ENCODE measurements at places on chromosomes 5 and 9.

GRCh38 chr5:66239034-66239433 is 94.9 kb downstream of the SREK1 start:
- no peak for DNase-seq

GRCh38 chr5:1032551-1033027 is 24.0 kb downstream of the NKD2 start:
- DNase-seq, result no peak

DNA sequence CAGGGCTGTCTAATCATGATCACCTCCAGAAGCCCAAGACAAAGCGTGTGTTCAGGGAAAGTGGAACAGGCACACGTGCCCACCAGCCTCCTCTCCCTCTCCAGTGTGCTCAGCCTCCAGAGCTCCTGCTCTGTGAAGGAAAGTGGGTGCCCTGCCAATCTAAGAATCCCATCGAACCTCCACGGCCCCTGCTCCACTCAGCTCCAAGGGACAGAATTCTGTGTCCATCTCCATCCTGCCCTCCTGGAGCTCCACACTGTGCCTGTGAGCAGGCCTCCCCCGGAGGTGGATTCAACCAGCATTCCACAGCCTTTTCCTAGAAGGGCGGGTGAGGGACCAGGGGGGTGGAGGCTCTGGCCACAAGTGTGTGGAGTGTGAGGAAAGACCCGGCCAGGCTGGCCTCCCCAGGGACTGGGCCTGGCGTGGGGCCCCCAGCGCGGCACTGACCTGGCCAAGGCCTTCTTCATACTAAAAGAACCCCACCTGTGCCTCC is 6.0 kb downstream of the EEIG1 start:
- DNase-seq, result no peak

GRCh38 chr5:61738446-61738845 is 406.4 kb downstream of the ZSWIM6 start:
- no peak for DNase-seq

- DNase-seq, result no peak
Measured at GRCh38 chr9:89023740-89024139, 32.5 kb downstream of the S1PR3 start.

DNA sequence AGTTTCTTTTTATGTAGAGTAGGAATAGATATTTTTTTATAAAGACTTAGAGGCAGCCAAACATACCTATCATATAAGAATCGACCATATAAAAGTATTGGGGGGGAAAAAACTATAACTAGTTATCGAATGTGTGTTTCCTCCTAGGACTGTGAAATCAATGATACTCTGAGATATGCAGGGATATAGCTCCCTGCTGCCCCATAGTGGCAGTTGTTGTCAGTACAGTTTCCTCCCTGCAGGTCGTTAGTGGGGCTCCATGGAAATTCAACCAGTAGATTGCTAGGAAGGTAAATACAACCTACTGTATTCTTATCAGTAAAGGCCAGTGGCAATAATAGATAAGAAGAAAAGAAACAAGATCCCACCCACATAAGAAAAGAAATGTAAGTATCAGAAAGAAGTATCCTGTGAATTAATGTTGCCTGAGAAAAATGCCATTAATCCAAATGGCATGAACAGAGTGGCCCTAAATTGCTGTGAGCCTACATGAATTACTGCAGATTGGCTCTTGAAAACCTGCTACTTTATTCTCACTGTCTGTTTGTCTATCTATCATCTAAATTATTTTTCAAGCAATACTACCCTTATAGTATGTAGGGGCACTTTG is 136.9 kb upstream of the FBN2 start:
- DNase-seq, result no peak

DNA sequence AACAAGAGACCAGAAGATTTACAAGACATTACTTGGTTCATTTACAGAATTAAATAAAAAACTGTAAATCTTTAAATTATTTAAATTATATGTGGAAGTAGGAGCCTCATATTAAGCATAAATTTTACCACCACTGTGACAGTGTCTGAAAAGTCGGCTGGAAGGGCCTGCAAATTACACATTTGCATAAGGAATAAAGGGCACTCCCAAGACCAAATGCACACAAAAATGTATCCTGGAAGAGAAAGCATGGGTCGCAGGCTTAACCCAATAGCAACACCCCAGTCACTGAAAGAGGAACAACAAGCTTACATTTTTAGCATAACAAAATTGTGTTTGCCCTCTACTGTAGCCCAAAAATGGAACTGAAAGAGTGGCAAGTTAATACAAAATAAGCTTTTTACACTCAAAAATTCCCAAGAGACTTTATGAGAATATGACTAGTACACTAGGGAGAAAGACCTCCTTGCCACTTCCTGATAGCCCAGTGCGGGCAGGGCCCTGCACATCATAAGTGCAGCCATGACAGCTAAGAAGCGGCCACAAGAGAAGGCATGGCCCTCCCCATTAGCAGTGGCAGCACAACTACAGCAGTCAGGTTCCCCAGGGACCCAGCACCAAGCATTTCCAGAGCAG is 482.0 kb downstream of the DTWD2 start:
- no peak for DNase-seq

Measured in activated T-helper 1 cell treated with anti-CD3 and anti-CD28 coated beads, Interleukin-12 subunit alpha, Interleukin-12 subunit beta, Interleukin-2, Interleukin-4 antibody, amounts not matched to agents 30 ng/mL and 10 ng/mL and 1 ng/mL, durations not matched to agents 14 hours and 24 hours and 36 hours (primary cell).